ENCODE measurements at places on chromosomes 12 and 14.

GRCh38 chr12:96441816-96442215, 41.6 kb upstream of the CDK17 start:
- DNase-seq, result no peak

- DNase-seq, result peak; percentile 66
These were observed 27.5 kb downstream of the HVCN1 start for GRCh38 chr12:110661337-110661972.

DNA sequence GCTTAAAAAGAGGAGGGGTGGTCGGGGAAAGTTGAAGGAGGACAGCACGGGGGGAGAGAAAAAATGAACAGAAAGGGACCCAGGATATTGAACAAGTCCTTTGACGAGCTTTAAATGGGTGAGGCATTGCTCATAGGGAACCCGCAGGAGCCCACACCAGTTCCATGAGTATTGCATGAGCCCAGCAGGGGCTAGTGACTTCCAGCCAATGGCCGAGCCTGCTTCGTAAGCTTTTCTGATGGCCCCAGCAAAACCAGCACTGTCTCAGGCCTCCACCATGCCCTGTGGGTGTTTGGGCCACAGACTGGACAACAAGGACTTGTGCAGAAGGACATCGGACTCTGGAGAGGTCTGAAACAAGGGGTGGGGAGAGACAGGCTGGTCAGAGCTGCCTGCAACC, 109.5 kb downstream of the ZFP36L1 start:
- no peak for DNase-seq

DNA sequence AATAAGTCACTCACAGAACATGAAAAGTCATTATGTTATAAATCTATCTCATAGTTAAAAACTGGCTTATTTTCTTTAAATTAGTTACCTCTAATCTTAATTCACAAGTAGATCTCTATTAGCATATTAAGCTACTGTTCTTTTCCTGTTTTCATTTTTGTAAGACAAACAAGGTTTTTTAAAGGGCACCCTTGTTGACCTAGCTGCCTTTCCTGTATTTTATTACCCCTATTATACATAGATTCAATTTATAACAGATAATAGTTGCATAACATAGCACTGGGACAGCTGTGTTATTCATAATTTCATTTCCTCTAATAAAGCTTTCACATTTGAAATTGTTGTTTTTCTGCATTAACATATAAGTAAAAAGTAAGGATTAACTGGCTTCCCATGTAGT, 1500.7 kb upstream of the FLRT2 start:
- no peak for DNase-seq

GRCh38 chr12:57541001-57541400, 6.0 kb downstream of the DCTN2 start:
- DNase-seq, result no peak

DNA sequence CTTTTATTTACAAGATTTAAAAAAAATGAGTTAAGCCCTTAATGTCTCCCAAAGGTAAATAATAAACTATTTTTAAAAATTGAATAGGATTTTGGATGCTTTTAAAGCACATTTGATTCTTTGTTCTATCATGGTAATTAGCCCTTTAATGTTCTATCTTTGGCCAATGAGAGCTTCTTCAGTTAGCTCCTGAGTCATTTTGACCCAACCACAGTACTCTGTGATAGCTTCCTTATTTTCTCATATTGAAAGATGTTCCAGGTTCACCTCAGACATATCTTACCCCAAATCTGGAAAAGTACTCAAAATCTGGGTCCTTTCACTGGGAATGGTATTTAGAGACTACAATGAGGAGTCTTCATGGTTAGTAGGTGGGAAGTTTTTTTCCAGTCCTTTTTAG, 98.0 kb downstream of the MYRFL start:
- DNase-seq, result no peak

DNA sequence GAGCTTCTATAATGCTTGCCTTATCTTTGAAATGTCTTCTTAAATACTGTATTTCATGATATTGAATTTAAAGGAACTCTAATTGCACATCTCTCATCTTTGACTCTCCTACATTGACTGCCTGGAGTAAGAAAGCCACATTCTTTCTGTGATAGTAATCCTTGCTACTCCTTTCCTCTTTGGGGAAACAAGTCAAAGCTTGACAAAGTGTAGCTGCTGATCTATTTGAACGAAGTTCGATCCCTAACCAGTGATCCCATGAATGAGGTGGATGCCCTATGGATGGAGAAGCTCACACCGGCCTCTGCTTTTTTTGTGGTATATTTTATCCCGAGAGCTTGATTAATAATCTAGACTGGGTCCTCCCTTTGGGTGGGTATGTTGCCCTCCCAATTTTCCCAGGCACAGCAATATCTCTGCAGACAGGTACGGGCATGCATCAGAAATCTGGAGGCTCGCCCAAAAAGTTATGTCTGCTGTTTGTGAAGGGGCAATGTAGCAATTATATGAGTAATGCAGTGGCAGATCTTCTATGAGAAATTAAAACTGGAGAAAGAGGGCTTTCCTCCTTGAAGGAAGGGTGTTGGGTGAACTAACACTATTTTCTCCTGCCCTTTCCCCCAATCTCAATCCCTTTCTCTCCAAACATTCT, 163.0 kb upstream of the FRMD6 start:
- no peak for DNase-seq

- peak; percentile 28 for DNase-seq
These were observed 5.3 kb upstream of the CDCA4 start for GRCh38 chr14:105026033-105026785.

DNA sequence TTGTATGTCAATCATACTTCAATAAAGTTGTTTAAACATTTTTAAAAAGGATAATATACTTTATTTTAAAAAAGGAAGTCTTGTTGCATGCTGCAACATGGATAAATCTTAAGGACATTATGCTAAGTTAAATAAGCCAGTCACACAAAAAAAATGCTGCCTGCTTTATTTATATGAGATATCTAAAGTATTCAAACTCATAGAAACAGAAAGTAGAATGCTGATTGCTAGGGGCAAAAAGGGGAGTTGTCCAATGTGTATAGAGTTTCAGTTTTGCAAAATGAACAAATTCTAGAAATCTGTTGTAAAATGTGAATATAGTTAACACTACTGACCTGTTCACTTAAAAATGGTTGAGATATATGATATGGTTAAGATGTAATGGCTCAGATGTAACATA, 8.7 kb downstream of the KLRC4 start:
- no peak for DNase-seq

GRCh38 chr12:104507672-104508071, 50.9 kb downstream of the CHST11 start:
- DNase-seq, result no peak

DNA sequence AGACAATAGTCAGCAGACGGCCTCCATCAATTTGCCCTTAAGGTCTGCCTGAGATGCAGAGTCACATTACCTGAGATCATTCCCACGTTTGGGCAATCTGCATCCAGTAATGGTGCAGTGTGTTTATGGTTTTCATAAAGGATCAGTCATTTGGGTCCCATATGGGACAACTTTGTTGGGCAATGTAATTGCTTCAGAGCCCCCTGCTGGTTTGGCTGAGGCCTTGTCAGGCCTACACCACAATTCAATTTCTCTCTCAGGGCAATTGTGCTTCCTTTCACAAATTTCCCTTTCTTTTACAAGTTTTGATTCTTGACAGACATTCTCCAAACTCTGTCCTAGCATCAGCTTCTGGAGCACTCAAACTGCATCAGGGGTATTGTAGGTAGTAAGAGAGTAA, 191.2 kb upstream of the SSTR1 start:
- no peak for DNase-seq

- DNase-seq, result no peak
These were observed 45.4 kb downstream of the VCPKMT start for GRCh38 chr14:50070840-50071548.

GRCh38 chr14:74240794-74241651, 1.8 kb downstream of the VSX2 start:
- DNase-seq, result no peak
